ENCODE measurements at places on chromosomes 7 and 10.
A peak's percentile ranks its signal among the peaks of the same experiment; 100 is the strongest.

- no peak for DNase-seq
Observed at GRCh38 chr7:585229-585711, 65.6 kb upstream of the PDGFA start.

GRCh38 chr10:34131152-34131551, 683.9 kb downstream of the PARD3 start:
- DNase-seq = no peak

DNA sequence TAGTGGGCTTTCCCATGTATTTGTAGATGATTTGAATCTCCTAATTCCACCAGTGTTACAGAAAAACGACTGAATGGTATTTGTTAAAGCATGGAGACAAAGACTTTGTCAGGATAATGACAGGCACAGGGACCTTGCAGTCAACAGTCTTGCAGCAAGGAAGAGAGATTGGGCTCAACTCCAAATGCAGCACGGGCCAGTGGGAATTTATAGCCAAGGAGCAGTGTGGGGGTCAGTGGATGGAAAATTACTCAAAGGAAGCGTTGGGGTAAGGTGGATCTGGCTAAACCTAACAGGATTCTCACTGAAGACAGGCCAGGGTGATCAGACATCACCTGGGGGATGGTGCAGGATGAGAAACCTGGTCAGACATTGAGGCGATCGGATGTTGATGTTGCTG, 24.3 kb downstream of the CPVL start:
- DNase-seq = no peak

DNA sequence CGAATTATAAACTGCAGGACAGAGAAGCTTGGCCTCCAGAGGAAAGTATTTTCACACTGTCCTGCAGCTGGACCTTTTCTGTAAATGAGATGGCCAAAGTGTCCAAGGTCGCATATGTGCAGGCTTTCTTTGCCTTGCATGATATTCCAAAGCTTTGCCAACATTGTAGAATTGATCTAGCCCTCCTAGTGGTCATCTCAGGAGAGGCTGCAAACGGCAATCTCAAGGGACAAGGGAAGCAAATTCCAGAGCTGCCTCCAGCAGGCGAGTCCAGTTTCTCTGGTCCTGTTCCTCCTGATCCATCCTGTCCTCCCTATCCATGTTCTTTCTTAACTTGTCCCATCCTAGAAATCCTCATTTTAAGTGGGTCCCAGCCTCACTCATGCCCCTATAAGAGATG, 373.4 kb upstream of the PCDH15 start:
- no peak for DNase-seq

- DNase-seq = no peak
Observed at GRCh38 chr7:34220506-34221185, 315.3 kb downstream of the BMPER start.

GRCh38 chr10:125662584-125662983, 20.4 kb downstream of the TEX36 start:
- no peak for DNase-seq

DNA sequence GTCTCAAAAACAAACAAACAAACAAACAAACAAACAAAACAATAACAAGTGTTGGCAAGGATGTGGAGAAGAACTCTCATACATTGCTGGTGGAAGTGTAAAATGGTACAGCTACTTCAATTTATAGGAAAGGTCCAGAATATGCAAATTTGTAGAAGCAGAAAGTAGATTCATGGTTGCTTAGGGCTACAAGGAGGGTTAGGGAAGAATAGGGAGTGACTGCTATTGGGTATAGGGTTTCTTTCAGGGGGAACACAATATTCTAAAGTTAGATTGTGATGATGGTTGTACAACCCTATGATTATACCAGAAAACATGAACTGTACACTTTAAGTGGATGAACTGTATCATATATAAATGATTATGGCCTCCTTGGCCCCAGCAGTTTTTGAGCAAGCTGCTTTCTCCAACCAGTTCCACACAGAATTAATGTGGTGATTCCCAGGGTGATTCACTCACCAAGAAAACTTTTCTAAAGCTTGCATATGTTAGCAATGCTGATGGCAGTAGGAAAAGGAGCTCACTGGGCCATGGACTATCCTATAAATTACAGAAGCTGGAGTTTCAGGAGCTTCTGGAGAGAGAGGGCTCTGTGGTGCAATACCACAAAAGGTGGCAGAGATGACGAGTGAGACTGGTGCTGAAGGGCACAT, 52.8 kb upstream of the KCNIP2 start:
- DNase-seq = no peak

- peak; percentile 52 for DNase-seq
Observed at GRCh38 chr7:151087245-151088018, 1.2 kb downstream of the AGAP3 start.

- DNase-seq = peak; percentile 52
Observed at GRCh38 chr7:116862951-116863670, 724 bp downstream of the CAPZA2 start.

- DNase-seq = no peak
Observed at GRCh38 chr10:68784476-68784875, 42.9 kb upstream of the STOX1 start.

DNA sequence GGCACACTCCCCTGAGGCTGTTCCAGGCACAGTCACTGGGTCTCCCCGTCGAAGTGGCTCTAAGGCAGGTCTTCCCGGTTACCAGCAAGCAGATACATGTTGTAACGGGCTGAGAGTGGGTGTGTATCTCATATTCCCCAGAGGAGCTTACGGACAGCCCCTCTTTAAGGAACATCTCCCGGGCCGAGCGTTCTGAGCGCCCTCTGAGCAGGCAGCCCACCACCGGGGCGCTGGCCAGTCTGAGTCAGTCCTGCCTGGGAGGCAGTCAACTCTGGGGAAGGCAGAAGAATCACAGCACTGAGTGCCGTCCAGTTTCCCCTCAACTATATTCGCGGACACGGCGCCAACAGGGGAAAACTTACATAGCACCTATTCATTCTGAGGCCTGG, 117.4 kb downstream of the LHPP start:
- no peak for DNase-seq

- no peak for DNase-seq
Observed at GRCh38 chr7:129779602-129780256, 168.2 kb downstream of the NRF1 start.

GRCh38 chr7:77565917-77566316, 28.8 kb downstream of the PTPN12 start:
- no peak for DNase-seq

DNA sequence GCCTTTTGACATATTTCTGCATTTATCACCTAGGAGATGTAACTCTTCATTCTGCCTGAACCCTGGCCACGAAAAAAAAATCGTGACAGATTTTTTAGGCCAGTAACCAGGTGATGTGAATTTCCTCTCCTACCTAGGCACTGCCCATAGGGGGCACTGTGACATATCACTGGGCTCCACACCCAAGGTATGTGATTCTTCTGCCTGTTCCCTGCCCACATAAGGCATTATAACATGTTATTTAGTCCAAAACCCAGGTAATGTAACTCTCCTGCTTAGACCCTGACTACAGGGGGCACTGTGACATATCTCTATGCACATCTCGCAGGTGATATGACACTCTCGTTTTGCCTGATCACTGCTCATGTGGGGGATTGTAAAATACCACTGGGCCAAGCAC, 29.5 kb upstream of the ZNF107 start:
- no peak for DNase-seq

DNA sequence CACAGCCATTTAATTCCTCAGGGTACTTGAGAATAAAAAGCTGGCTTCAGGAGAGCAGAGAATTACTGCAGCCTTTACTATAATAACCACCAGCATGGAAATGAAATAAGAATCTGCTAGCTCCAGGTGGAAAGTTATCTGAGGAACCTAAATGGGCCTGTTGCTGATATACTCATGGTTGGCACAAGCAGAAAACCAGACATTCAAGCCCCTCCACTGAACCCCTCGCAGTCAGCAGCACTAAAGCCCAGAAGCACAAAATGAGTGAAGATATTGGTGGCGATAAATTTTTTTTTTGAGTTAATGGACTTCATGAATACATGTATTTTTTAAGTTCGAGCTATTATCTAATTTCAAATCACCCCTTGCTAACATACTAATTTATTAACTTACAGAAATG, 303.9 kb upstream of the NRP1 start:
- no peak for DNase-seq

GRCh38 chr10:119377451-119377957, 165.0 kb downstream of the RGS10 start:
- no peak for DNase-seq

DNA sequence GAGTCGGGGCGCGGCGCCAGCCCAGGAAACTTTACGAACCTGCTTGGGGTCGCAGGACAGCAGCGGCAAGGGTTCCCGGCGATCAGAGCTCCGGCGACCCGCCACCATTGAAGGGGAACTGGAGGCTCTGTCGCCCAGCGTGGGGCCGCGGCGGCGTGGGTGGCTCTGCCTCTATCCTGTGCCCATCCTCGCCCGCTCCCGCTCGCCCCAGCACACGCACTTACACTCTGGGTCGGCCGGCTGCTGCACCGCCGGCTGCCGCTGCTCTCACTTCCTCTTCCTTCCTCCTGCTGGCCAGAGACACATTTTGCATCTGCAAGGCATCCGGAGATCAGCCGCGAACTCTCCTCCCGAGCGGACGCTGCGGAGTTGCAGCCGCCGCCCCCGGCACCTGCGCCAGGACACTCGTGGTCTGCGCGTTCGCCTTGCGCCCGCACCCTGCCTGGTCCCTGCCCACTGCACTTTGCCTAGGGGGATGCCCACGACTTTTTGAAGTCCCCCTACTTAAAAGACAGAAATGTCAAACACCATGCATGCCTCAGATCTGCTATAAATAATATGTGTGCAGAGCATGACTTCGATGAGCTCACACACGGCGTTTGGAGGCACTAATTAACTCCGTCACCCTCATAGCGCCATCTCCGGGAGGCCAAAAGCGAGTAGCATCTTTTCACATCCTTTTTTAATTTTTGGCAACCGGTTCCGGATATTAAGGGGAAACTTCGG, at the start of gene ELMO1:
ELMO1 (minus strand) TSS at position 229 of the 726 bp plus-strand sequence. CDS start 106,174 bp downstream, outside the sequence.
- peak; percentile 91 for DNase-seq

DNA sequence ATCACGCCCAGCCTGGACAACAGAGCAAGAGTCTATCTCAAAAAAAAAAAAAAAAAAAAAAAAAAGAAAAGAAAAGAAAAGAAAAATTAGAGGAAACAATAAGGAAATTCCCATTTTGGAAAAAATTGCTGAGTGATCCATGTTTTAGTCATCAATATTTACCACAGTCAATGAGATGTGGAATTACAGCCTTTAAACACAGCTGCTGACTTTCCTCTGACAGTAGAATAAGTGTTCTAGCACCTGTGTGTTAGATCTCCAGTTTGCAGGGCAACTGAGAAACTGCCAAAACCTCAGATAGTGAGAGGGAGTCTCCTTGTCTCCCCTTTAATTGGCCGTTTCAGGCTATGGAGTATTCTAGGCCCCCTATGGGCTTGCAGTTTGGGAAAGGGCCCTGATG, 520.1 kb downstream of the KCNMA1 start:
- DNase-seq = no peak

- DNase-seq = no peak
Observed at GRCh38 chr10:10745291-10745690, 272.4 kb upstream of the CELF2 start.

DNA sequence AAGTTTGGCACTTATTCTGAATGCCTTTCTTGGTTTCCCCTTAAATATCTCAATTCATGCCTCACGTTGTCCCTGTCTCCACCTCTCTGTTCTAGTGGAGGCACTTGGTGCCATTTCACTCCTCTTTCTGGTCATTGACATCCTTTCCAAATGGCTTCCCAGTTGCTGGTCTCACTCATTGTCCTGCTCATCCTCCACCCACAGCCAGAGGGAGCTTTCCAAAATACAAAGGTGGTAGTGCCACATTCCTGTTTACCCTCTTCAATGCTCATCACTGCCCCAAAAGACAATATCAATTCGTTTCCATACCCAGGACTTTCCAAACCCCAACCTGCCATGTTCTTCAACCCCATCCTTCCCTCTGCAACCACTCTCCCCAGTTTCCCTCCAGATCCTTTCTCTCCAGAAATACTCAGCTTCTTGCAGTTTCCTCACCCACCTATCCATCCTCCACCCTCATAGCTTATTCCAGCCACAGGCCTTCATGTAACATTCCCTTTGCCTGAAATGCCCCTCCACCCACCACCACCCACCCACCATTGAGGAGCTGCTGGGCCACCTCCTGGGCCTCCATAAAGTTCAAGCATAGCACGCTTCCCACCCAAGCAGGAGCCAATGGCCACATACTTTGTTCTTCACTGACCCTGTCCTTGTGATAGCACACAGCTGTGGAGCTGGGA, 63.1 kb upstream of the ADRB1 start:
- DNase-seq = no peak

- no peak for DNase-seq
Observed at GRCh38 chr10:123517426-123517825, 148.7 kb upstream of the GPR26 start.

DNA sequence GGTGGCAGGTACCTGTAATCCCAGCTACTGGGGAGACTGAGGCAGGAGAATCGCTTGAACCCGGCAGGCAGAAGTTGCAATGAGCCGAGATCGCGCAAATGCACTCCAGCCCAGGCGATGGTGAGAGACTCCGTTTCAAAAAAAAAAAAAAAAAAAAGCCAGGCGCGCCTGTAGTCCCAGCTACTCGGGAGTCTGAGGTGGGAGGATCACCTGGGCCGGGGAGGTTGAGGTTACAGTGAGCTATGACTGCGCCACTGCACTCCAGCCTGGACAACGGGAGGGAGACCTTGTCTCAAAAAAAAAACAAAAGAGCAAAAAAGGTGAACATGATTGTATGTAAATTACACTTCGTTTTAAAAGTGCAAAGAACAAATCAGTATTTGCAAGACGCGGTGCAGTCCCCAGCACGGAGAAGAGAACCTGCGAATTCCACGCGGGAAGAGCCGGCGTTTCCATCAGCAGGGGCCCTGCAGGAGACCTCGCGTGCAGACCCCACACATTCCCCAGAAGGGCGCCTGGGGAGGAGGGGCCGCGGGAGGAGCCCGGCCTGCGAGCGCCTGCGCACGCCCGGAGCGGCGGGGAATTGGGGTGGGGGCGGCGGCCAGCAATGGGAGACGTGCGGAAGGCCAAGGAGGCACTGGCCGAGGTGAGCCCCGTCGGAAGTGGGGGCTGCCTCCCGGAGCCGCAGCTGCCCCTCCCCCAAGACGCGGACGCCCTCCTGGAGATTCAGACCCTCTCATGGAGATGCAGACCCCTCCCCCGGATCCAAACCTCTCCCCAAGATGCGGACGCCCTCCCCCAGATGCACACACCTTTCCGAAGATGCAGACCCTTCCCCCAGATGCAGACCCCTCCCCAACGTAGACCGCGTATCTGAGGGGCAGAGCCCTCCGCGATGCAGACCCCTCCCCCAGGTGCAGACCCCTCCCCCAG, 16.7 kb upstream of the SUN1 start:
- no peak for DNase-seq

- DNase-seq = no peak
Observed at GRCh38 chr10:103622935-103623574, 129.6 kb downstream of the NEURL1 start.

DNA sequence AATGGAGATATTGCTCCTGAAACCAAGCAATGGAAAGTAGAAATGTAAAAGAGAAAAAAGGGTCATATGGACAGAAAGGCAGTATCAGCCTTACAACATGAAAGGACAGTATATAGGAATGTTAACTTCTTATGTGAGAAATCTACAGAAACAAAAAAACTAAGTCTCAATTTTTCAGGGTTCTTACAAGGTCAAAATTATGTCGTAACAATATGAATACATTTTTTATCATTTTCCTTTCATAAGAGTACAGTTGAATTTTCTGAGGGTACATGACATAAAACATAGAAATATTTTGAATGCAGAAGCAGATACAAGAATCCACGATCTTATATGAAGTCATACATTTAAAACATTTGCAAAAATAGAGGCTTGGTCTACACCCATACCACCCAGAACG, 10.7 kb downstream of the DNA2 start:
- no peak for DNase-seq

Data from pons (tissue), 1 donor.